Gastrocnemius medialis (tissue), 4 donors: ENCODE measurements at places on chromosomes 4 and X. TPM values are rescaled to one million over a fixed set of nuclear protein-coding genes. Genes with fewer than 3 reads are reported as not detected.

The TAF9B gene
- 18.3 TPM for total RNA-seq

GRCh38 chrX:77937291-77937690 lies 26.8 kb downstream of the ATP7A start:
- H3K36me3 ChIP-seq = no peaks in the 10 kb centered on the region
- no peaks in the 10 kb centered on the region for H3K4me1 ChIP-seq
- H3K27ac ChIP-seq = no peak overlapping the region
- H3K27me3 ChIP-seq = no peaks in the 10 kb centered on the region
- no peak overlapping the region for H3K4me3 ChIP-seq

DNA sequence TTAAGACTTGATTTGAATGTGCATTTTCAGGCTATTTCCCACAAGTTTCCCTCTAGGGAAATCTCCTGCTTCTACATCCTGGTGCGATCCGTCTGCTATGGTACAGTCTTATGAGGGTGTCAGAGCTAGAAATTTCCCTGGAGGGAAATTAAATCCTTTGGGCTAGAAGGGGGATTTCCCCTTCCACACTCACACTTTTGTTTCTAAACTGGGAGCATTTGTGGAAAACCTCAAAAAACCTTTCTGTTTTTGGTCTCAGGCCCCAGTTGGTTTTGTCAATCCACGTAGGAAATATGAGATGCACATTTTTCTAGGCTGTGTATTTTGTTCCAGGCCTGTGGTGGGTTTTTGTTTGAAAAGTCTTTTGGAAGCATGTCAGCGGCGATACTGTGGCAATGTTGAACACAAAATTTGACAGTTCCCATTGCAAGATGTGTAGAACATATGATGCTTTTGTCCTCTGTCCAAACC lies 17.8 kb downstream of the HMGB3 start:
- H3K27ac ChIP-seq = no peak overlapping the region
- no peaks in the 10 kb centered on the region for H3K27me3 ChIP-seq
- DNase-seq = no peak
- no peaks in the 10 kb centered on the region for H3K4me1 ChIP-seq
- H3K4me3 ChIP-seq = no peak overlapping the region
- no peaks in the 10 kb centered on the region for H3K36me3 ChIP-seq

DNA sequence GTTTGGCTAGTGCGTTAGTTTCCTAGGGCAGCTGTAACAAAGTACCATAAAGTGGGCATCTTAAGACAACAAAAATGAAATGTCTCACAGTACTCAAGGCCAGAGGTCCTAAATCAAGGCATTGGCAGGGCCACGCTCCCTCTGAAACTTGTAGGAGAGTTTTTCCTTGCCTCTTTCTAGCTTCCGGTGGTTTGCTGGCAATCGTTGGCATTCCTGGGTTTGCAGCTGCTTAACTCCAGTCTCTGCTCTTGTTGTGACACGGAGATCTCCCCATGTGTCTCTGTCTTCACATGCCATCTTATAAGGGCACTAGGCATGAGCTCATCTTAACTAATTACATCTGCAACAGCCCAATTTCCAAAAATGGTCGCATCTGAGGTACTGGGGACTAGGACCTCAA lies 362.0 kb upstream of the BOD1L1 start:
- no peaks in the 10 kb centered on the region for H3K4me1 ChIP-seq
- H3K4me3 ChIP-seq = no peak overlapping the region
- no peak overlapping the region for H3K27ac ChIP-seq
- no peak for DNase-seq

DNA sequence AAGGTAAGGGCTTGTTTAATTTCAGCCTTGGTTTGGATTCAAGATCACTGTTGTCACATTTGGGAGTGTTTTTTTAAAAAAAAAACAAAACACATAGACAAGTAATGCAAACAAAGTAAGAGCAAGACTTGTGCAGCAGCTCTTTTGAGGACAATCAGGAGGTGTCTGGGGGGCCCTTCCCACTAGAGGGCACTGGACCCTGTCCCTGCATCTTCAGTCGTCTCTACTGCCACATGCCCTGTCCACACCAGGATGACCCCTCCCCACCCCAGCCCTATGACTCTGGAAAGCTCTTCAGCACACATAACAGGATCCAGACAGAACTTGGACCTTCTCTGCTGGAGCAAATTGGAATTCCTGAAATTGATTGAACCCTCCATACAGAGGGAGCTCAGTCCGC lies 71.0 kb downstream of the USP46 start:
- no peak overlapping the region for H3K27ac ChIP-seq
- H3K27me3 ChIP-seq = no peaks in the 10 kb centered on the region
- DNase-seq = no peak
- no peaks in the 10 kb centered on the region for H3K4me1 ChIP-seq
- no peaks in the 10 kb centered on the region for H3K36me3 ChIP-seq

DNA sequence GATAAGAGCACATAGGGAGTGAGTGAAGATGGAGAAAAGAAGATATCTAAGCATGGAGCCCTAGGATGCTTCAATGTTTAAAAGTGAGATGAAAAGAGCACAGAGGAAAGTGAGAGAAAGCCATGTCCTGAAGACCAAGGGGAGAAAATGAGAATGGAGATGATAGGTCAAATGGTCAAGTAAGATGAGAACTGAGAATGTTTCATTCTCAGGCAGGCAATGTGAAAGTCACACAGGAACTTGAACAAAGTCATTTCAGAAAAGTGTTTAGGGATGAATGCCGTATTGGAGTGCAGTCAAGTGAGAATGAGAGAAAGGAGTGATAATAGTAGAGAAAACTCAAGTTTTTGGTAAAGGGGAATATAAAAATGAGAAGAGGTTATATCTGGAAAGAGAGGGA lies 148.7 kb upstream of the PTCHD1 start:
- H3K27ac ChIP-seq = no peak overlapping the region
- no peaks in the 10 kb centered on the region for H3K4me1 ChIP-seq
- H3K4me3 ChIP-seq = no peak overlapping the region
- no peak for DNase-seq

DNA sequence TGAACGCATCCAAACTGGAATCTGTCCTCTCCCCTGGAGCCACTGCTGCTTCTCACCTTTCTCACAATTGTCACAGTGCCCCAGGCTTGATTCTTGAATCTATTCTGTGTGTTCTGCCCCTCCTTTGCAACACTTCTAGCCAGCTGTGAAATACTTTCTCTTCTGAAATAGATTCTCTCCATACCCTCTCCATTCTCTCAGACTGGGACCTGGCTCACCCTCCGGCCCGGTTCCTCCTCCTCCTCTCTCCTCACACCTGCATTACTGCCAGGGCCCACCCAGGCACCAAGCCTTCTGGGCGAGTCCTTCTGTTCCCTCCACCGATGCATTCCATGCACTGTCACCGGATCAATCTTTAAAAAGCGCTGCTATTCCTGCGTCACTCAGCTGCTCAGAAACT lies 336.1 kb downstream of the UNC5C start:
- H3K27me3 ChIP-seq = no peaks in the 10 kb centered on the region
- H3K36me3 ChIP-seq = no peaks in the 10 kb centered on the region
- DNase-seq = no peak
- H3K27ac ChIP-seq = no peak overlapping the region
- H3K4me1 ChIP-seq = no peaks in the 10 kb centered on the region
- H3K4me3 ChIP-seq = no peak overlapping the region

GRCh38 chr4:61877893-61878292 lies 677.8 kb downstream of the ADGRL3 start:
- no peak overlapping the region for H3K4me3 ChIP-seq
- no peak for DNase-seq
- no peaks in the 10 kb centered on the region for H3K4me1 ChIP-seq
- no peaks in the 10 kb centered on the region for H3K27me3 ChIP-seq
- no peaks in the 10 kb centered on the region for H3K36me3 ChIP-seq

DNA sequence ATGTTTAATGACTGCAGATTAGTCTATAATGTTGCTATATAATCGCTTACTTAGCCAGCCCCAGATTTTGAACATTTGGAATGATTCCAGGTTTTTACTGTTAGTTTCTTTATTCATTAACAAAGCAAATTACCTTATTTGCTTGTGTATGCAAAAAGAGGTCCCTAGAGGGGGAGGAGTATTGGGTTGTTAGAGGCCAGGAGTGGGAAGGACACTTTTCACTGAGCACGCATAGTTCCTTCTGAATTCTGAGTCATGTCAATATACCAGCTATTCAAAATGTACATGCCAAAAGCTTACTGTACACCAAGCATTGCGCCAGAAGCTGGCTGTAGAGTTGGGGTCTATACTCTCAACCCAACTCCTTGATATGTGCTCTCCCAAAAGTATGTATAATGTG lies 5.1 kb upstream of the DGAT2L6 start:
- H3K27ac ChIP-seq = no peak overlapping the region
- no peaks in the 10 kb centered on the region for H3K27me3 ChIP-seq
- H3K4me3 ChIP-seq = no peak overlapping the region

The SERTM2 gene
- total RNA-seq = not detected

The SPANXA2 gene
- not detected for total RNA-seq

DNA sequence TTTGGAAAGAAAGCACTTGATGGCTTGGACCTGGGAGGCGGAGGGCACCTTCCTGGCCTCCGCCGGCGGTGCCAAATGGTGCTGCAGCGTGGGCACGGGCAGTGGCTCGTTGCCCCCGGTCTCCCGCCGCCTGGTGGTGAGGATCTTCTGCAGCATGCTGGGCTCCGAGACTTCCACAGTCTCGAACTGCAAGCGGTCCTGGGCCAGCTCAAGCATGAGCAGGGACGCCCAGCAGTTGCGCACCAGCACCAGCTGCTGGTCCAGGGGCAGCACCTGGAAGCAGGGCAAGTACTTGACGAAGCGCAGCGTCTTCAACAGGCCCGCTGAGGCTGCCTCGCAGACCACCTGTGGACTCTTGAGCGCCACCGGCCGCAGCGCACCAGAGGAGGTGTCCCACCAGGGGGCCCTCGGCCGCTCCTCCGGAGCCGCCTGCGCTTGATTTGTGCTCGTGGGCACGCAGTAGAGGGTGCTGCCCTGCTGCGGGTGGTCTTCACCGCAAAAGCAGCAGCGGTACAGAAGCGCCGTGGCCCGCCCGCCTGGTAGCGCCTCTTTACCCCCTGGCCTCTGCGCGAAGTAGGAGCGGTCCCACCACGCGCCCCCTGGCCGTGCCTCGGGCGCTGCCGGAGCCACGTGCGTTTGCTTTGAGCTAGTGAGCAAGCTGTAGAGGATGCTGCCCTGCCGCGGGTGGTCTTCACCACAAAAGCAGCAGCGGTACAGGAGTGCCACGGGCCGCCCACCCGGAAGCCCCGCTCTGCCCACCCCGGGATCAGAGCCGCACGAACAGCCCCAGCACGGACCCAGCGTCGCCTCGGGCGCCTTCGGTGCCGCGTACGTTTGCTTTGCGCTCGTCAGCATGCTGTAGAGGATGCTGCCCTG lies 689 bp downstream of the NR0B1 start:
- no peak for DNase-seq
- peaks cover 19% of the 10 kb centered on the region for H3K27me3 ChIP-seq
- H3K4me1 ChIP-seq = no peaks in the 10 kb centered on the region
- H3K27ac ChIP-seq = no peak overlapping the region
- no peaks in the 10 kb centered on the region for H3K36me3 ChIP-seq

DNA sequence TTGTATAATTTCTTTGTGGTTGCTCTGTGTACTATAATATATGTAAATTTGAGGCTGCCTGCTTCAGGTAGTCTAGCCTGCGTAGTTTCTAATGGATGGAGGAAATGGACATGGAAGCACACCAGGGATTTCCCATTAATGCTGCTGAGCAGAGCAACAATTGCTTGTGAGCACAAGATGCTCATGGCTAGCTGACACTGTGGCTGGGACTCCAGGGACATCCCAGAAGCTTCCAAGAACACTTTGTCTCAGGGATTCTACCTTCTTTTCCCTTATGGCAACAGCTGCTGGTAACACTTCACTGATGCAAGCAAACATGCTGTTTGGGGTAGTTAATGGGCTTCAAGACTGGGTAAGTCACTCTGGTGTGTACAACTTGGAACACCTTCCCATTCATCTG lies 66.1 kb downstream of the TENT5D start:
- H3K4me1 ChIP-seq = no peaks in the 10 kb centered on the region
- no peak overlapping the region for H3K27ac ChIP-seq
- H3K36me3 ChIP-seq = no peaks in the 10 kb centered on the region
- H3K27me3 ChIP-seq = no peaks in the 10 kb centered on the region

The KLHL4 gene
- 0.18 TPM for total RNA-seq

DNA sequence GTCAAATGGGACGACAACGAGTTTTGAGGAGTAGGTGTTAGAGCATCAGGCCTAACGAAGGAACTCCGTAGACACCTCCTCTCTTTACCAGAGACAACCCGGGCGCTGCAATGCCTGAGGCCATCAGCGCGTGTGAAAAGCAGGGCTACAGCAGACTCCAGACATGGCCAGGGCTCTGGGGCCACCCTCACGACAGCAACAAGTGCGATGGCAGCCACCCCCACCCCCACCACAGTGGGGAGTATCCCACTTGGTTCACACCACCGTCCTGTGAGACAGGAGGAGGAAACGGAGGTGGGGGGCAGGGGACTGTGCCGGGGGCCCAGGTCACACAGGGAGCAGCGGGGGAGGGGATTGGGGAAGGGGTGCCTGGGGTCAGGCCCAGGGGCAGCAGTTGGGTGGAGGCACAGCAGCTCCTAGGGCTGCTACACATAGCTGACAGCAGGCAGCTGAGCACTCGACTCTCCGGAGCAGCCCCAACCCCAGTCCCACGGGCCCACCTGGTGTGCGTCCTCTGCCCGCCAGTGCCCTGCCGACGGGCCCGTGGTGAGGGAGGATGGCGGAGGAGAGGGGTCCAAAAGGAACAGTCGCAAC lies 8.5 kb downstream of the LRPAP1 start:
- no peaks in the 10 kb centered on the region for H3K36me3 ChIP-seq
- H3K4me1 ChIP-seq = no peaks in the 10 kb centered on the region
- no peaks in the 10 kb centered on the region for H3K27me3 ChIP-seq
- H3K4me3 ChIP-seq = no peak overlapping the region
- DNase-seq = no peak

- no peaks in the 10 kb centered on the region for H3K27me3 ChIP-seq
- no peak overlapping the region for H3K27ac ChIP-seq
- no peaks in the 10 kb centered on the region for H3K36me3 ChIP-seq
- H3K4me1 ChIP-seq = no peaks in the 10 kb centered on the region
- no peak overlapping the region for H3K4me3 ChIP-seq
Observed at GRCh38 chrX:82218361-82218760, 1016.5 kb downstream of the SH3BGRL start.

GRCh38 chr4:48379587-48380180 lies 38.4 kb downstream of the SLAIN2 start:
- no peaks in the 10 kb centered on the region for H3K27me3 ChIP-seq
- no peak overlapping the region for H3K27ac ChIP-seq
- no peaks in the 10 kb centered on the region for H3K36me3 ChIP-seq

- H3K4me1 ChIP-seq = no peaks in the 10 kb centered on the region
- no peak for DNase-seq
- no peak overlapping the region for H3K27ac ChIP-seq
- H3K27me3 ChIP-seq = no peaks in the 10 kb centered on the region
- H3K4me3 ChIP-seq = no peak overlapping the region
Observed at GRCh38 chr4:165512424-165512823, 133.6 kb downstream of the CPE start.

DNA sequence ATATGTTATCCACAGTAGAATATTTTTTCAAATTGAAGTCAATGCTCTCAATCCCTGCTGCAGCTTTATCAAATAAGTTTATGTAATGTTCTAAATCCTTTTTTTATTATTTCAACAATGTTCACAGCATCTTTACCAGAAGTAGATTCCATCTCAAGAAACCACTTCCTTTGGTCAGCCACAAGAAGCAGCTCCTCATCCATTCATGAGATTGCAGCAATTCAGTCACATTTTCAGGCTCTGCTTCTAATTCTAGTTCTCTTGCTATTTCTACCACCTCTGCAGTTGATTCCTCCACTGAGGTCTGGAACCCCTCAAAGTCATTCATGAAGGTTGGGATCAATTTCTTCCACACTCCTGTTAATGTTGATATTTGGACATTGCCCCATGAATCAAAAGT lies 2301.3 kb upstream of the TENM3 start:
- no peak overlapping the region for H3K27ac ChIP-seq
- no peaks in the 10 kb centered on the region for H3K4me1 ChIP-seq
- DNase-seq = no peak
- H3K27me3 ChIP-seq = no peaks in the 10 kb centered on the region

GRCh38 chr4:2082118-2082517 lies 23.0 kb downstream of the NAT8L start:
- no peak overlapping the region for H3K27ac ChIP-seq
- DNase-seq = no peak
- H3K4me3 ChIP-seq = no peak overlapping the region
- H3K36me3 ChIP-seq = no peaks in the 10 kb centered on the region
